ENCODE measurements at places on chromosomes 4 and X.

DNA sequence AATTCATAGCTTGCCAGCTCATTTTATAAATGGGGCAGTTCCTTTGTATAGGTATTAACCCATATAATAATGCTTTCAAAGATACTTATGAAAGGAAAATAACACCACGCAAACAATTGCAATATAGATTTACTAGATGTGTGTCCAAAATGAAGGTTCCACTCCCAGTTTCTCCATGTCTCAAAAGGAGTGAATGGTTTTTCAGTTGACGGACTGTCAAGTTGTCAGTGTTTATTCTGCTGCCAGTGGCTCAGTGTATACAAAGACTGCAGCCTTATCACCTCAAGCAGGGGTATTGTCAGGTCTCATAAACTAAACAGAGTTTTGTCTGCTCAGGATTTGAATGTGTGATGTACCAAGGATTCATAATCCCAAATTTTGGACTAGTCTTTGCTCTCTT is 585.3 kb upstream of the ATOH1 start:
- no peak overlapping the region for H3K27ac ChIP-seq
- no peak for DNase-seq
- H3K27me3 ChIP-seq, result no peaks in the 10 kb centered on the region
- H3K36me3 ChIP-seq, result no peaks in the 10 kb centered on the region

DNA sequence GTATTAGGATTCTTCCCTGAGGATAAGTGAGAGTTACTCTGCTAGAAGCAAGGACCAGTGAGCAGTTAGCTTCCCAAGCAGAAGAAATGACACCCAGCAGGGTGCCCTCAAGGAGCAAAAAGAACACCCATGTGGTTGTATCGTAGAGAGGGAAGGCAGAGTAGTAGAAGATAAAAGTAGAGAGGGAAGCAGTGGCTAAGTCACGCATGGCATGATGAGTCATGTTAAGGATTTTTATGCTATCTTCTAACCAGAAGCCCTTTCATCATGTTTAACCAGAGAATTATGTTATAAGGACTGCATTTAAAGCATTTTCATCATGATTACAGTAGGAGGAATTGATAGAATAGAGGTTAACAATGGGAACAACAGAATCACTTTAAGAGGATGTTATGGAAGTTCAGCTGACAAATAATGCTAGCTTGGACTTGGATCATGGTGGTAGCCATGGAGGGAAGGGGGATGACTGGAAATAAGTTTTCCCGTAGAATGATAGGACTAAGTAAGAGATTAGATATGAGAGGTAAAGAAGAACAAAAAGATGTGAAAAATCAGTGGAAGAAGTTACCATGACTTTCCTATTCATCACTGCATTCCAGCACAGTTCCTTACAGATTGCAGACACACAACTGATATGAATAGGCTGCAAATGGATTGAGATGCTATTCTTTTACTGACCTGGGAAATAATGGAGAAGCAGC is 383.5 kb upstream of the INTU start:
- H3K27ac ChIP-seq, result no peak overlapping the region
- H3K4me1 ChIP-seq, result no peaks in the 10 kb centered on the region
- no peaks in the 10 kb centered on the region for H3K27me3 ChIP-seq
- no peaks in the 10 kb centered on the region for H3K36me3 ChIP-seq

DNA sequence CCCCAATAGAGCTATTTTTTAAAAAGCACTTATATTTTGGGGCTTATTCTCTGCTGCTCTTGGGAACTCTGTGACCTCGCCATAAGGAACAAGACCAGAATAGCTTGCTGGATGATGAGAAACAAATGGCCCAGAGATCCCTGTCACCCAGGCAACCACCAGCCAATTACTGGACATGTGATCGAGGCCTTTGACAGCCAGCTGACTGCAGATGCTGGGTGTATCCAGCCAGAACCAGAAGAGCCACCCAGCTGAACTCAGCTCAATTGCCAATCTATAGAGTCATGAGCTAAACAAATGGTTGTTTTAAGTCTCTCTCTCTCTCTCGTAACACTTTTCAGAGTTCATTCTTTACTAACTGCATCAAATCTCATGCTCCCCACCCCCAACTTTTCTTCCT is 24.4 kb upstream of the CITED1 start:
- H3K27ac ChIP-seq, result no peak overlapping the region
- H3K27me3 ChIP-seq, result no peaks in the 10 kb centered on the region
- peaks cover 14% of the 10 kb centered on the region for H3K36me3 ChIP-seq
- no peak for DNase-seq
- H3K4me1 ChIP-seq, result no peaks in the 10 kb centered on the region

DNA sequence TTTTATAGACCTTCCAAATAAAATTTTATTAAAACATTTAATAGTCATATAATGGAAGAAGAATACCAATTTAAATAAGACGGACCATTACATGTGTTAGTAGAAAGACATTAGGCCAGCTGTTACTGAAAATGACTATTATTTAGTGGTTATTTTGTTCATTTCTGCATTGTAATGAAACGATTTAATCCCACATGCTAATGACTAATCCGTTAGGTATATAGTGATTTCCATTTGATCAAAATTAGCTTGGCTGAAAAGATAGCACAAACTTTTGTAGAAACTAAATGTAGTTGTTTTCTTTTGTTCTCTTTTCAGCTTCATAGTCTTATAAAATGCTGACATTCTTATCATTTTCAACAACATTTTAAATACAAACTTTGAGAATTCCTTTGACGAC is 556.1 kb upstream of the TENM3 start:
- DNase-seq, result no peak
- no peak overlapping the region for H3K4me3 ChIP-seq
- no peak overlapping the region for H3K27ac ChIP-seq
- no peaks in the 10 kb centered on the region for H3K27me3 ChIP-seq

DNA sequence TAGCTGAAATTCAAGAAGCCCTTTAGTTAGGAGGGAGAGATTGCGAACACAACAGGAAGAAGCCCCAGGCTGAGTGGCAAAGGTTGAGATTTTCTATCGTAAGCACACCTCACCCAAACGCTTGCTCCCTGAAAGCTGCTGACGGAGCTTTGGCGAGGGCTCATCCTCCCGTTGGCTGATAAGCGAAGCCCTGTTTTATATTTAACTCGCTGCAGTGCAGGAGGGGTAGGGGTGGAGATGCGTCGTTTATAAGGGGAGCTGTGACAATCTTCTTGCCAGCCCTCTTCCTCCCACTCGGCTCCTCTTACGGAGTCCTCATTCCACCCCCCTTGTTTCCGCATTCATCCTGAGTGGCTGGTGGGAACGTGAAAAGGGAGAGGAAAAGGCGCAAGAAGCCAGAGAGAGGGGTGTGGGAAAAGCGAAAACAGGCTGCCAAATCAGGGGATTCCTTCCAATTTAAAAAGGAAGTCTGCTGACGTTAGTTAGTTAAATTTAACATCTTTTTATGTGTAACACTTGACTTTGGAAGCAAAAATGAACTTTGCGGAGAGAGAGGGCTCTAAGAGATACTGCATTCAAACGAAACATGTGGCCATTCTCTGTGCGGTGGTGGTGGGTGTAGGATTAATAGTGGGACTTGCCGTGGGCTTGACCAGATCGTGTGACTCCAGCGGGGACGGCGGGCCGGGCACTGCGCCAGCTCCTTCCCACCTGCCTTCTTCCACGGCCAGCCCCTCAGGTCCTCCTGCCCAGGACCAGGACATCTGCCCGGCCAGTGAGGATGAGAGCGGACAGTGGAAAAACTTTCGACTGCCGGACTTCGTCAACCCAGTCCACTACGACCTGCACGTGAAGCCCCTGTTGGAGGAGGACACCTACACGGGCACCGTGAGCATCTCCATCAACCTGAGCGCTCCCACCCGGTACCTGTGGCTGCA is at the start of gene ENPEP:
ENPEP (plus strand) TSS at position 275 of the 938 bp plus-strand sequence; CDS start at position 535, 260 bp downstream.
- no peak within 1 kb of the TSS for H3K27ac ChIP-seq
- peaks cover 20% of the 10 kb centered on the region for H3K27me3 ChIP-seq
- H3K4me3 ChIP-seq, result no peak within 1 kb of the TSS
- no peaks in the 10 kb centered on the region for H3K4me1 ChIP-seq
- no peaks in the 10 kb centered on the region for H3K36me3 ChIP-seq

DNA sequence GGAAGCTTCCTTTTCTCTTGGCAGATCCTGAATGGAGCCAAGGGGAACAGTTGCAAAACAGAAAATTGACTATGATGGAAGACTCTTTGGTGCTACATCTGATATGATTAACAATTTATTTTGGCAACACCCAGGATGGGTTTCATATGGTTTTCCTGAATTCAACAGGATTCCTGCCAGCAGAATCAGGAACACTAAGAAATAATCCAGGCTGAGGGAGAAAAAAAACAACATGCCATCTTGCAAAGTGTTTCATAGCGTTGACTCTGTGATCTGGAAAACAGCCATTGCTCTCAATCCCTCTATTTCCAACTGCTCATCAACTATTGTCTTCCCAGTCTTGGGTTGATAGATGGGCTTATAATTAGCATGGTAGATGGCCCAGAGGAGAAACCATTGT is 303.8 kb upstream of the KLF3 start:
- H3K4me3 ChIP-seq, result no peak overlapping the region
- no peaks in the 10 kb centered on the region for H3K4me1 ChIP-seq
- no peaks in the 10 kb centered on the region for H3K27me3 ChIP-seq
- H3K27ac ChIP-seq, result no peak overlapping the region
- DNase-seq, result no peak

DNA sequence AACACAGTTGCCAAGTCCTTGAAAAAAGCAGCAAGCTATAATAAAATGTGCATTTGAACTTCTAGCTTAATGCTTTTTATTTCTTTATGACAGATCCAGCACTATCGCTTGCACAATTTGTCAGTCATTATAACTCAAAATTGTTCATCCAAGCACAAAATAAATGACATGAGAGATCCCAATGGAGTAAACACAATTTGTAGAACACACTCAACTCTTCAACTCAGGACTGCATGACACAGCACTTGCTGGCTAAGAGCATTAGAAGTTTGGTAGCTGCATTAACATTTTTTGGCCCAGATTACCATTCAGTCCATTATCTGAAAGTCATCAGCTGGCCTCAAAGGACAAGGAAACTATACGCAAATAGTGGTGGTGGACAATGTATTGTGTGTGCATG is 530.1 kb downstream of the INPP4B start:
- no peaks in the 10 kb centered on the region for H3K27me3 ChIP-seq
- no peak overlapping the region for H3K4me3 ChIP-seq
- H3K36me3 ChIP-seq, result peaks cover 56% of the 10 kb centered on the region
- peak overlapping the region; percentile 19 for H3K27ac ChIP-seq

DNA sequence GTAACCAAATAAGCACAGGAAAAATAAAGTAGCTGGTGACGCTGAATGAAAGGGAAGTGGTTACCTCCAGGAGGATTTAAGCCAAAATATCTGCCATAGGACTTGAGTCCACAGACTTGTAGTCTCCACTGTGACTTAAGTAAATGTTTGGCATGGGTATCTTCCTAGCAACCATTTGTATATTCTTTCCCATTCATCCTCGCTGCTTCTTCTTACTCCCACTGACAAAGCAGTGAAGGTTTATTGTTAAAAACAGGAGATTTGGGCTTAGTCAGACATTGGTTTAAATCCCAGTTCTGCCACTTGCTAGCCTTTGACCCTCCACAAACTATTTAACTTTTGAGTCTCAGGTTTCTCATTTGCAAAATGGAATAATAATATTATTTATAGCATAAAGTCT is 22.3 kb downstream of the COL4A6 start:
- DNase-seq, result no peak
- H3K4me3 ChIP-seq, result no peak overlapping the region
- H3K36me3 ChIP-seq, result no peaks in the 10 kb centered on the region
- H3K27ac ChIP-seq, result no peak overlapping the region

DNA sequence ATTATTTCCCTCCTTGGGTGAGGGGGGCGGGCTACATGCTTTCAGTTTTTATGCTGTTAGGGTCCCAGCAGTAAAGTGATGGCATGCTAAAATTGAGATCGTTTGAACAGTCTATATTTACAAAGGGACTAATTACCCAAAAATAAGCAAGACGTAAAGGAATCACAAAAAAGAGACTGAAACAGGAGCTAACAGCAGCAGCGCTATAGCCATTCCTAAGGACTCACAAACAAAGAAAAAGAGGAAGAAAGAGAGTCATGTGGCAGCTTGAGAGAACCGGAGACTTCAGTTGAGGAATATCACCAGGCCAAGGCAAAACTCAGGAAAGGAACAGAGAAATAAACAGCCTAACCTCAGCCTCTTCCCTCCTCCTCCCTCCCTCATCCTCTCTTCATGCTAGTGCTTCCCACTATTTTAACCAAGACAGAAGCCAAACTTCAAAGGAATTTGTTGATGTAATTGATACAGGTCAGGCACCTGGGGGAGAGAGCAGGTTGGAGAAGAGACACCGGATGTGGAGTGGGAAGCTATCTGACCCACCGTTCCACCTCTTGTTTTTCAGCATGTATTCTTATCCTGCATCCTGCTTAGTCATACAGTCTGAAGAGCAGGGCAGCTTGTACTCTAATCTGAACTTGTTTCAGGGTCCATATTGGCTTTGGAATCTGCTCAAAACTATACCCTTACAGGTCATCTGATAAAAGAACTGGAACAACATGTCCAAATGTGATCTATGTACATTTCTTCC is 383.7 kb downstream of the NAF1 start:
- no peaks in the 10 kb centered on the region for H3K27me3 ChIP-seq
- H3K36me3 ChIP-seq, result no peaks in the 10 kb centered on the region
- no peak overlapping the region for H3K27ac ChIP-seq

GRCh38 chr4:183362916-183363542 is 40.8 kb upstream of the CLDN24 start:
- no peak overlapping the region for H3K27ac ChIP-seq
- no peaks in the 10 kb centered on the region for H3K36me3 ChIP-seq
- peaks cover 1% of the 10 kb centered on the region for H3K27me3 ChIP-seq
- no peak overlapping the region for H3K4me3 ChIP-seq
- DNase-seq, result no peak

- H3K27ac ChIP-seq, result no peak overlapping the region
- DNase-seq, result no peak
- H3K36me3 ChIP-seq, result no peaks in the 10 kb centered on the region
- no peaks in the 10 kb centered on the region for H3K4me1 ChIP-seq
- H3K4me3 ChIP-seq, result no peak overlapping the region
Measured at GRCh38 chrX:147364896-147365295, 546.8 kb upstream of the FMR1 start.

DNA sequence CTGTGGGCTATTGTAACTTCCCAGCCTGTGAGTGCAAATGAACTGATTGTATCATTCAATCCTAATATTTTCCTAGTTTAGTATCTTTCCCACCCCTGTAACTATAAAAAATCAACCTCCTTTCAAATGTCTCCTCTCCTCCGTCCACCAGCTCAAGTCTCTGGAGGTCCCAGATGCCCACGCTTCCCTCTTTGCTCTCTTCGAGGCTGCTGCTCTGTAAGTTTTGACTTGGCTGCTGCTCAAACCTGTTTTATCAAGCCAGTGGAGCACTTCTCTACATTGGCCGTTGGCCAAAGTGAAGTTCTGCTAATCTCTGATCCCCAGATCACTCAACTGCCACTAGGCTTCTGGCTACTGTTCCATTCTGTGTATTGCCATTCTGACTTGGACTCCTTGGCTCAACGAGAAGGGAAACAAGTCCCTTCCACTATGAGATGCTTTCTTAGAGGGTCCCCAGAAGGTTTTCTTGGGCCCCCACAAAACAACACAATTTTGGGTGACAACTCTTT is 60.7 kb upstream of the RAPGEF2 start:
- H3K27ac ChIP-seq, result no peak overlapping the region
- no peak for DNase-seq
- no peaks in the 10 kb centered on the region for H3K4me1 ChIP-seq
- no peaks in the 10 kb centered on the region for H3K36me3 ChIP-seq

Data from naive thymus-derived CD8-positive, alpha-beta T cell (primary cell).